ENCODE measurements at places on chromosomes 2 and 18.

GRCh38 chr2:43469713-43470112 lies 126.1 kb downstream of the THADA start:
- no peak for DNase-seq

GRCh38 chr2:80687524-80687923 lies 383.0 kb upstream of the LRRTM1 start:
- DNase-seq, result no peak

DNA sequence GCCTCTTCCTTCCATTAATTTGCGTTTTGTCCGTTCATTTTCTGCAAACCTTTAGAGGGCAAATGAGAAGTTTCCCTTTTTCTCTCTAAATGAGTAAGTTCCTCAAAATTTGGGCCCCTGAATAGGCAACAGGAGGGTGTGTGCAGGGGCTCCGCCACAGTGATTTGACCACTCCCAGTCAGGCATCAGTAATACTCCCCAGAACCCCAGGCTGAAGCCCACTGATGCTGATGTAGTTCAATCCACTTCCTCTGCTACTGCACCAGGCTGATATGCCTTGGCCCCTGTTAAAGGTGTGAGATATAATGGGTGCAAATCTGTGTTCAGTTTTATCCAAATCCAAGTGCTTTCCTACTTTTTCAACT lies 1150.0 kb downstream of the RPIA start:
- no peak for DNase-seq

- DNase-seq, result peak; percentile 70
Measured at GRCh38 chr2:64606479-64607363, 47.0 kb downstream of the SERTAD2 start.

DNA sequence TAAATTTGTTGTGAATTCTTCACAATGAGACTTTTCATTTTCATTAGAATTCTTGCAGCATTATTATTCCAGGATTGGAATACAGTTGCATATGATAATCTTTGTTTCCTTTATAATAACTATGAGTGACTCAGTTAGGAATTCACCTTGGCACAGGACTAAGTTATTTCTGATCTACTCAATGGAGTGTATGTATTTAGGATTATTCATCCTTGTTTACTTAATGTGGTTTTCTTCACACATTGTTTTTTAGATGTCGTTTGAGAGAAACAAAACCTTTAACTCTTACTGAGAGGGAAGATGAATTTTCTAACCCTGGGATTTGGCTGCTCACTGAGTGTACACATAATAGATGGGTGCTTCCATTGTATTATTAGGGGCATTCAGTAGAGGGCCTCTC lies 970.1 kb downstream of the DPP10 start:
- DNase-seq, result no peak

DNA sequence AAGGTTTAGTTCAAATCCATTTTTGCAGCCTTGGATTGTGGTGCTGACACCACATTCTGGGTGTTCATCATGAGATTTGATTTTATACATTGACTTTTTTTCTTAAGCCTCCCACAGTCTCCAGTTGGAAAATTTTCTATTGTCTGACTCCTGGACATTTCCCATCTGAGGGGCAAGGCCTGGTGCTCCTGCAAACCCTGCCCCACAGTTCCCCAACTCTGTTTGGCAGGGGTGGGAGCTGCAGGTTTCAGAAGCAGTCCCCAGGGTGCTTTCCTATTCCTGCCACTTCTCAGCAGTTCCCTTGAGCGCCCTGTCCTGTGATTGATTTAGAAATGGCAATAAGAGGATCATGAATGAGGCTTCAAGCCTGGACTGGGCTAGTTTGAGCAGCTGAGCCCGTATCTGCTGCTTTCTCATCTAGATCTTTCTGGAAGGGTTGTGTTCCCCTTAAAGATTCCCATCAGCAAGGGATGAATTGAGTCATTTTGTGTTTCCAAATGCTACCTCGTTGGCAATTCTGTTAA lies 77.0 kb downstream of the CIB4 start:
- no peak for DNase-seq

DNA sequence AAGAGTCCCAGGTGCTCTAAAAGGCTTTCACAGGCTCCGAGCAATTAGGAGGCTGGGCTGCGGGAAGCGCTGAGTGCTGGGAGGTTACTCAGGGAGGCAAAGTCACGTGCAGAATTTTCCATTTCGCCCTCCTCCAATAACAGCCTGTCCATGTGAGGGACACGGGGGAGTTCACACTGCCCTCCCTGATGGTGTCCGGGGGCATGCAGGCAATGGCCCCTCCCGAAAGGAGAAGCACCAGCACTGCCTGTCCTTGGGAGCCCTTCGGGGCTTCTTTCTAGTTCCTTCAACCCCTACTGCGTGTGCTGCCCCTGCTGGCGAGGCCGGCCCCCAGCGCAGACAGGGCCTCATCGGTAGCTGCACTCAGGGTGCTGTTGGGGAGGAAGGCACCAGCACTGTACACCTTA lies 63.1 kb upstream of the HPCAL1 start:
- DNase-seq, result no peak

- no peak for DNase-seq
Measured at GRCh38 chr2:44836174-44836573, 105.3 kb upstream of the SIX3 start.

DNA sequence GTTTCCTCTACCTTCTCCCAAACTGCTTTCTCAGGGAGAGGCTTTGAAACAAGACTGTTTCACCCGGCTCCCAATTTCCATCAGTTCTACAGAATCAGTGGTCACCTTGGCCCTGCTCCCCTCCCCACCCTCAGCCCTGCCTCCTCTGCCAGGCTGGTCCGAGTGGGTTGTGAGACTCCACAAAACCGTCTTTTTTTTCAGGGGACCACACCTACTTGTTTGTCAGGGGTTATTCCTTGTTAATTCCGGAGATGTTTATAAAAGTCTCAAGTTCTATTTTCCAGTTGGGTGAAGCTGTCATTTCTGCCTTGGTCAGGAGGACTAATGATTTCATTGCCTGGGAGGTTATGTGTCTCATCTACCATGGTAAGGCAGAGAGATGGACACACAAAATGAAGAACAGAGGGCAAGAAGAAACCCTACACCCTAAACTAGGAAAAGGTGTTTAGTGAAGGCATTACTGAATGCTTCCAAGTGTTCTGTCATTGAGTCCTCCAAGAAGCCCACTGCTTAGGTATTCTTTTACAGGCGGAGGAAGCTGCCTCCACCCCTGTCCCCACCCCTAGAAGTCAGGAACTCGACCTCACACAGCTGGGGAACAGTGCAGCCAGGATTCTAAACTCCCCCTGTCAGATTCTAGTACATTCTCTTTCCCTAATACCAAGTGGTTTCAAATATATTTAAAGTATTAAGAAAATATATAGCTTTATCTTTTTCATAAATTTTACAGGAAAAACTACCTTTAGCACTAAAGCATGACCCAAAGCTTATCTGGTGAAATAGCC lies 46.3 kb downstream of the COPS8 start:
- DNase-seq, result no peak

DNA sequence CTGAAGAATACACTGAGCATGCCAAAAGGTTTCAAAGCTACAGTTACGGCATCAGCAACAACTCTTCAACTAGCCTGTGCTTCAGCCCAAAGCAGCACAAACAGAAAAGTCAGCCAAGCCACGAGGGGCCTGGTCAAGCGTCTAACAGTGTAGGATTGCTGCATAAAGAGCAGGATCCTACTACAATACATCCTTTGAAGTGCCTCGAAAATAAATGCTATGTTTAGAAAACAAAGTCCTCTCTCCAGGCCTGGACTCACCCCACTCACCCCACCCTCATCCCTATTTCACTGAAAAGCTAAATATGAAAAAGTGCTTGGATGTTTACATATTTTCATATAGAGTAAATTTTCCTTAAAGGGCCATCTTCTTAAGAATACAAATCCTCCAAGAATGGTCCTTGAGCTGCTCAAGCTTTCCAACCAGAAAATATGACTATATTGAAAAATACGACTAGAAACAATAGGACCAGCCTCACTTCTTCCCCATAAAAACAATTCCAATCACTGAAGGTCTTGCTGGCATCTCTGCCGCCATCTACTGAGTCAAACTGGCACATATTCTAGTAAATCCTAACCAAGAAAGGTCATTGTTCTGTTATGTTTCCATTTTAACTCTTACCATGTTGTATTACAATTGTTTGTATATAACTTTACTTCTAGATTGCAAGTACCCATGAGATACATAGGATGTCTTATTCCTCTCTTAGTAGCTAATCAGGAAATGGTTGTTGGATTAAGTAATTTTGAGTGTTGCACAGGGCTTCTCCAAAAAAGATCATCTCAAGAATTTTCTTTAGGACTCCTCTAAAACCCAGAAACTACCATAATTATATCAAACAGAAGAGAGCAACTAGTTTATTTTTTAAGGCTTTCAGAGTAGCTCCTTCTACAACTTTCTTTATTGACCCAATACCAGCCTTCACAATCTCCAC lies 63.6 kb downstream of the CLHC1 start:
- DNase-seq, result no peak

- DNase-seq, result no peak
Measured at GRCh38 chr2:60104514-60105505, 448.6 kb downstream of the BCL11A start.

DNA sequence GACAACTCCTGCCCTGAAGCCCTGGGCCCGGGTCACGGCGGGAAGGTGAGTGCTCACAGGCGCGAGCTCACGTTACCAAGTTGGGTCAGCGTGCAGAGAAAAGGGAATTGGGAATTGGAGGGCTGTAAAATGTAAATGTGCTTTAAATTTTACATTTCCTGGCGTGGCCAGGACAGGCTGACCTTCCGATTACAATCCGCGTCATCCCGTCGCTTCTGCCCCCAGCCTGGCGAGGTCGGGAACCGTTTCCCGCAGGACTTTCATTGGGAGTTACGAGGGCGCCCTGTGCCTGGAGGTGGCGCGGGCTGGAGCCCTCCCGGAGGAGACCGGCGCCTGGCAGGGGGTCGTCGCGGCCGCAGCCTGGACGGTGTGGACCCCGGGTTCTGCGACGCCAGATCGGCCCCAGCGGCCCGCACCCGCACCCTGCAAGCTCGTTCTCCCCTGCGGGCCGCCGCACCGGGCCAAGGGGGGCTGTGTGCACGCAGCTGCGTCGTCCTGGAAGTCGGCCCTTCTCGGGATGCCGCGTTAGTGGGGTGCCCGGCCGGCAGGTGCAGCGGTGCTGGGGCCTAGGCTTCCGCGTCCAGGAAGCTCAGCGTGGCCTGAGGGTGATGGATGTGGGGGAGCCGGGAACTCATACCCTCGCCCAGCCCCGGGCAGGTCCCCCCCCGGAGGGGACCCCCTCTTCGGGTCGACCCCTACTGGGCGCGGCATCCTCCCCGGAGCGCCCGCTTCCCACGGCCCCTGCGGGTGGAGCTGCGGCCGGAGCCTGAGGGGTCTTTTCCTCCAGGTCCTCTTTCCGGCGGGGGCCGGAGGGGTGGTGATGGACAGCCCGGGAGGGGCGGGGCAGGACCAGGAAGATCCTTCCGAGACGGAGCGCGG lies 63.9 kb downstream of the LRRFIP1 start:
- no peak for DNase-seq

DNA sequence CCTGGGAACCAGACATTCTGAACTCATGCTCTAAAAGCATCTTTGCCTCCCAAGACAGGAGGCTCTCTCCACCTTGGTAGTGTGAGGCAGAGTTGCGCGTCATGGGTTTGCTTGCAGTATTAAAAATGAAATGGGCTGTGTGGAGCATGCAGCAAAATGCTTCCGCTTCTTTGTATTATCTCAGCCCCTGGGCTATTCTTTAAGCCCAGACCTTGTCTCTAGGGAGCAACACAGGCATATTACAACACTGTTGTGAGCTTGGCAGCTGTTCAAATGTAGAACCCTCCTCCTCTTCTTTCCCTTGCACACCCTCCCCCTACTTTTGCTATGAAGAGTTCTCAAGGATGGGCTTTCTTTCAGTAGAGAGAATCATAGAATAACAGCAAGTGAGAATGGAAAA lies 185.1 kb upstream of the LHCGR start:
- no peak for DNase-seq

- no peak for DNase-seq
Measured at GRCh38 chr2:212109792-212110680, 428.6 kb downstream of the ERBB4 start.

DNA sequence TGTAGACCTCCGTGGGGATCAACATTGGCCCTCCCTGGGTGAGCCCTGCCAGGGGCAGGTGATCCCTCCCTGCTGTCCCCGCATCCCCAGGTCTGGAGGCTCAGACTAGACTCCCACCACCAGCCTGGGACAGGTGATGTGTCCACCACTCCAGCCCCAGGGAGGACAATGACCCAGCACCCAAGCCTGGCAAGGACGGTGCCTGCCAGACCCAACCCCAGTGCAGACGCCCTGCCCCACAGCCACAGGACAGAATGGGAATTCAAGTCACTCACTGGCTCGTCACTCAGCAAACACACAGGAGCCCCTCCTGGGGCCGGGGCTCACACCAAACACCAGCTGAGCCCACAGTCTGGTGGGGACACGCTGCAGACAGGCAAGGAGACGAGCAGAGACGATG lies 239.7 kb downstream of the ATAD2B start:
- DNase-seq, result no peak

- DNase-seq, result no peak
Measured at GRCh38 chr2:16228471-16228870, 288.1 kb downstream of the MYCN start.

- no peak for DNase-seq
Measured at GRCh38 chr2:51013079-51013932, 18.6 kb downstream of the NRXN1 start.
